ENCODE measurements at places on chromosomes 4 and X.
A peak's percentile ranks its signal among the peaks of the same experiment; 100 is the strongest.

DNA sequence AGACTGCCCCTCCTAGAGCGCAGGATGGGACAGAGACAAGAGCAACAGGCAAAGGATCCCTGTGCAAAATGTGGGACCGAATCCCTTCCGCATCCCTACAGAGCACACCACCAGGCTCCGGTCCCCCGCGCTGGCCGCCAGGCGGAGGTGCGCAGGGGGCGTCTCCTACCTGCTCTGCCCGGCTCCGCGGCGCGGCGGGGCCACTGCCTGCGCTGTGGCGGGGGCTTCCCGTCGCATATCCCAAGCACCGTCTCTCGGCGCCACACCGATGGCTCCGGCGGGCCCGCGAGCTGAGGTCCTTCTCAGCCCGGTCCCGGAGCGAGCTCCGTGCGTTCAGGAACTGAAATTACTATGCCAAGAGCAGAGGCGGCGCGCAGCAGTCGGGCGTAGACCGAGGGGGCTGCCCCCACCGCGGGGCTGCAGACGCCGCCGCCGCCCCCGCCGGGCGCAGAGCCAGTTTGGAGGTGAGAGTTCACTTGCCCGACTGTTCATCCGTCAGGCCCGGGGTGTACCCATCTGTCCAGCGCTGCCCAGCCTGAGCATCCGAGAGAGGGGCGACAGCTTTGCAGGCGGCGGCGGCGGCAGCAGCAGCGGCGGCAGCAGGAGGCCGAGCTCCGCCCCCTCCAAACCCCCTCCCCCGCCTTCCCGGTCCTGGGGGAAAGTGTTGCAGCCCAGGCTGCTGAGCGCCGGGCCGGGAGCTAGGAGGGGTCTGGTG is at the start of gene GPRIN3:
GPRIN3 (minus strand) TSS at position 355 of the 715 bp plus-strand sequence. CDS start 57,690 bp downstream, outside the sequence.
- peak; percentile 61 for DNase-seq

- no peak for DNase-seq
These were observed 120.4 kb downstream of the ARAP2 start for GRCh38 chr4:36123906-36124305.

- no peak for DNase-seq
These were observed 106.4 kb upstream of the FAM241A start for GRCh38 chr4:112038861-112039260.

- DNase-seq = no peak
These were observed 3.8 kb downstream of the PHOX2B start for GRCh38 chr4:41744572-41745291.

- peak; percentile 75 for DNase-seq
These were observed 83.8 kb upstream of the MAML3 start for GRCh38 chr4:140237616-140238350.

DNA sequence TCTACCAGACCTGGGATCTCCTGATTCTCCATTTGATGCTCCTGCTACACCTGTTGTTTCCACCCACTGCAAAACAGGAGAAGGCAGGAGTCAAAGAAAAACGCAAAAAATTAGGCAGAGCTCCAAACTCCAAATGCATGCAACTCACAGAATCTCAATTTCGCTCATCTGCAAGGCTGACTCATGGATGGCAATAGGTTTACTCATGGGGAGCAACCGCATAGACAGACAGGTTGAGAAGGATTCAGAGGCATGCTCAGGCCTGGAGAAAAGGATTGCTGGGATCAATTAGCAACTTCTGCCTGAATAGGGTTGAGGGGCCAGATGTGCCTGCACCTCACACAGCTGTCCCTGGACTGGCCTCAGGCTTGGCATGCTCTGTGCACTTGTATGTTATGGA is 231.0 kb downstream of the LDB2 start:
- DNase-seq = no peak
